ENCODE measurements at places on chromosomes 7 and 10.

DNA sequence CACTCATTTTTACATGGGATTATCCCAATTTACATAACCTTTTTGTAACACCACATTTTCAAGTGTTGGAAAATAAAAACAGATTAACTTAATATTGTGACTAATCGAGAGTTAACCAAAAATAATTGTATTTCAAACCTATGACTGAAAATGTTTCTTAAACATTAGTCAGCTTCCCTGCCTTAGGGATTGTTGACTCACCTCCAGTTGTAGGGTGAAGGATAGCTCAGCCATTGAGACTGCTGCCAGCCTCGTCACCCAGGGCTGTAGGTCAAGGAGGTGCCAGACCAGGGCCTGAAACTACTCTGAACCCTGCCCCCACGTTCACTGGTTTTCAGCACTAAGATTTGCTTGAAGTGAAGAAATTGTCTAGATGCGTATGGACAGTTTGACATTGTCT lies 351.2 kb downstream of the GFRA1 start:
- DNase-seq = no peak

DNA sequence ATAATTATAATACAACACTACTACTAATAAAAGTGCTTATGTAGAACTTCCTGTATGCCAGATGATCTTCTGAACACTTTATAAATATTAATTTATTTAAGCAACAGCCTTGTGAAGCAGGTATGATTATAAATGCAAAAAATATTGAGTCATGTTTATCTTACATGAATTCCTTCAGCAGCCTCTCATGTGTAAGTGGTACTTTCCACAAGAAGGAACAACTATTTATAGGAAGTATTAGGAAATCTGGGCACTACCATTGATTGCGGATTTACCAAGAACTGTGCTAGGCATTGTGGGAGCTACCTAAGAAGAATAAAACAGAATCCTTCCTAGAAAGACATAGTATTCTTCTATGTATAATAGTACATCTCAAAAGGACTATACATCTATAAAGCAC lies 10.7 kb upstream of the STEAP4 start:
- DNase-seq = no peak

- no peak for DNase-seq
These were observed 411.8 kb downstream of the ARL4A start for GRCh38 chr7:13099154-13099795.

DNA sequence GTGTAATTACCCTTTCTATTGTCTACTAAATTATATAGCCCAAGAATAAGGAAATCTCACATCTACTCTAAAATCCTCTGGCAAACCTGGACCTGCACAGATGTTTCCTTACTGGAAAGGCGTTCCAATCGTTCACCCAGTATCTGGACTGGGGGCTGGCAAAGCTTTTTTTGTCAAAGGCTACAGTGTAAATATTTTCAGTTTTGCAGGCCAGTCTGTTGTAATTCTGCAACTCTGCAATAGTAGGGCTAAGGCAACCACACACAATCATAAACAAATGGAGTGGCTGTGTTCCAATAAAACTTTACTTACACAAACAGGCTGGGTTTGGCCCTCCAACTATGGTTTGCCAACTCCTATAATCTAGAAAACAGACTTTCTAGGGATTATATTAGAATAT lies 56.2 kb downstream of the GLI3 start:
- no peak for DNase-seq

DNA sequence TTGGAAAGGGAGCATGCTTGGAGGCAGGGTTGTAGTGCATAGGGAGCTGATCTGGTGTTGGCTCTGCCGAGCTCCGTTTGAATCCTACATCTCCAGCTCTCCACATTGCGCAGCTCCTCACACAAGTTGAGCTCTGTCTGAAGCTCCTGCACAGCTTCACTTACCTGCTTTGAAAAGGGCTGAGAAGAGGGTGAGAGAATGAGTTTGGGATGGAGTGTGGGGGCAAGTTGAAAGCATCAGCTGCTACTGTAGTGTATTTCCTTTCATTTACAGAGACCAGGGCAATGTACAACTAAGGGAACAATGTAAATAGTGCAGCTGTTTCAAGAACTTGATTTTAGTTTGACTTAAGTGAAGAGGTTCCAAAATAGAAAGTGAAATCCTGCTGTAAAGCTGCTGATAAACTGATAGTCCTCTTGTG lies 88.5 kb downstream of the VTI1A start:
- no peak for DNase-seq

DNA sequence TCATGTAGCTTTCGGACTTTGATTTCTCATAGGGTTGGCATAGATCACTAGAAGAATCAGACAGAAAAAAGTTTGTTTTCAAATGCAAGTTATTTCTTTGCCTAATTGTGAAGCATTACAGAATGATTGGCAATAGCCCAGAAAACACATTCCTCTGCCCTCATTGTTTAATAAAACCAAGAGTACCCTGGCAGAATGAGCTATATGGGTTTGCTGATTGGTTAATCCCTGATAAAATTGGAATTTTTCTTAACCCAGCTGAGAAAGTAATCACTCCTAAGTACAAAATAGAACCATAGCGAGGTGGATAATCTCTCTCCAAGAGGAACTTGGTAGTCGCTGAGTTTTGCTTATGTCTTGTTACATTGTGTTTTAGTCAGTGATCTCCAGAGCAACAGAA lies 30.9 kb upstream of the CREB5 start:
- no peak for DNase-seq

DNA sequence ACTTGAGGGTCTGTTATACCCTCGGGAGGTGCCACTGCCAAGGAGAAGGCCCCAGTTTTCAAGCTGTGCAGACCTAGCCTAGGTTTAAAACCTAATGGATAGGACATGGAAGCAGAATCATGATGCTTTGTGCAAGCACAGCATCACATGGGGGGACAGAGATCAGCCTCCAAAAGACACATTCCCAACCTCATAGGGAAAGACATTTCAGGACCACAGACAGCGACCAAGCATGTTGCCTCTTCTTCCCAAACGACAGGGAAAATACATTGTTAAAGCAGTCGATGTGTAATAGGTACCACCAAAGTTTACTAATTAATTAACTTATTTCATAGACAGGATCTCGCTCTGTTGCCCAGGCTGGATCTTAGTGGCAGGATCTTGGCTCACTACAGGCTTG lies 573.9 kb downstream of the TCERG1L start:
- DNase-seq = peak; percentile 28

DNA sequence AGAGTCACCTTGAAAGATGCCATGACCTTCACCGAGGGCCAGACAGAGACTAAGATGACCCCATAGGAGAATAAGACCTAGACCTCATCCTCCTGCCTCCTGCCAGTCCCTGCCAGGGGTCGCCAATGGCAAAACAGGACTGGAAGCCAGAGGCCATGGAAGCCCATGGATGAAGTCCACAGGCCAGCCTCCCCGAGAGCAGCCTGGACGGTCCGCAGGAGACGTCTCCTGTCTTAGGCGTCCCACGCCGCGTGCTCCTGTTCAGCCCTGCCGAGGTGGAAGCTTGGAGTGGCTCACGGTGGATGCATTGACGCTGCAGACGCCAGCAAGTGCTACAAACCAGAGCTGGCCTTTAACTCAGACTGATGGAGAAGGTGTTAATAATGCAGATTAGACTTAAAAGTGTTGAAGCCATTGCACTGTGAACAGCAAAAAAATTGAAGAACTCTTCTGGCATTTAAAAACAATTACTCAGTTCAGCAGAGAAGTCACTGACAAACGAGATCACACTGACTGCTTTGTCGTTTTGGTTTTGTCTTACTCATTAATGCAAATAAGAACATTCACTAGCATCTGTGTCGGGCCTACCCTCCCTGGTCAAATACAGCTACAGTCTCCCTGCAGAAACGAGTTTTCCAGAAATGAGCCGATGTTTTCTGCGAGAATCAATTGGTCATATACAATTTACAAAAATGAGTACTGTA lies 38.1 kb upstream of the FAM20C start:
- no peak for DNase-seq

DNA sequence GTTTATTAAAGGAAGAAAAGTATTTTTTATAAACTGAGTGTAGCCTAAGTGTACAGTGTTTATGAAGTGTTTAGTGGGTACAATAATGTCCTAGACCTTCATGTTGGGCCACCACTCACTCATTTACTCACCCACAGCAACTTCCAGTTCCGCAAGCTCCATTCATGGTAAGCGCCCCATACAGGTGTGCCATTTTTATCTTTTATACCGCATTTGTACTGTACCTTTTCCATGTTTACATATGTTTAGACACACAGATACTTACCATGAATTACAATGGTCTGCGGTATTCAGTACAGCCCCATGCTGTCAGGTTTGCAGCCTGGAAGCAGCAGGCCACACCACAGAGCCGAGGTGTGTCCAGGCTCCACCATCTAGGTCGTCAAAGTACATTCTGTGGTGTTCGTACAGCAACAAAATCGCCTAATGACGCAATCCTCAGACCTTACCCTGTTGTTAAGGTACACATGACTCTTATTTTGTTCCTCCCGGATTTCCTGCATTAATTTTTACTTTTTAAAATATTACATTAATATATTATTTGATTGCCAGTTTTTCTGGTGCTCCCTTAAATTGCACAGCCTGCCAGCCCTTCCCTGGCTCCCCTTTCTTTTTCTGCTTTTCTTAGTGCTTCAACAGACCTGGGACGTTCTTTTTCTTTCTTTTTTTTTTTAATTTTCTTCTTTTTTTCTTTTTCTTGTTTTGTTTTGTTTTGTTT lies 881 bp upstream of the SSBP1 start:
- DNase-seq = no peak

DNA sequence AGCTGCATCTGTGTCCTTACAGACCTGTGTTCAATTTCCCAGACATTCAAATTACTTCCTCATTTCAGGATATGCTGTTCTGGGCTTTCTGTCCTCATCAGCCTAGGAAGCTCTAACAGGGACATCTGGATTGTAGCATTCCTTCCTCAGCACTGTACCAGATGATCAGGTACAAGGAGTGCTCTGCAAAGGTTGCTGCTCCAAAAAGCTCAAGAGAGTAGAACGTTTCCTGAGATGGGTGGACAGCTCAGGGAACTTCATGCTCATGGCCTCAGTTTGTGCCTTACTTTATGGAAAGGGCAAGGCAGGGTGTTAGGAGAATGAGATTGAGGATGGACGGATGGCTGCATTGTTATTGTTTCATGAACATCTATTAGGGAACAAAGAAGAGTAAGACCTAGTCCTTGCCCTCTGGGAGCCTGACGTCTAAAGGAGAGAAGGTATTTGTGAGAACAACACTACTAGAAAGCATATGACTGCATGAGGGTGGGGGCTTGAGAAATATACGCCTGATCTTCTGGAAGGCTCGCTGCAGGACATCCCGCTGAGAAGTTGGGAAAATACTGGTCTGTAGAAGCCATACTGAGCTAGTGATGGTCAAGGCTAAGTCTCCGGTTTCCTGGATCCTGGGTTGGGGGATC lies 10.5 kb upstream of the ZNF212 start:
- DNase-seq = no peak

DNA sequence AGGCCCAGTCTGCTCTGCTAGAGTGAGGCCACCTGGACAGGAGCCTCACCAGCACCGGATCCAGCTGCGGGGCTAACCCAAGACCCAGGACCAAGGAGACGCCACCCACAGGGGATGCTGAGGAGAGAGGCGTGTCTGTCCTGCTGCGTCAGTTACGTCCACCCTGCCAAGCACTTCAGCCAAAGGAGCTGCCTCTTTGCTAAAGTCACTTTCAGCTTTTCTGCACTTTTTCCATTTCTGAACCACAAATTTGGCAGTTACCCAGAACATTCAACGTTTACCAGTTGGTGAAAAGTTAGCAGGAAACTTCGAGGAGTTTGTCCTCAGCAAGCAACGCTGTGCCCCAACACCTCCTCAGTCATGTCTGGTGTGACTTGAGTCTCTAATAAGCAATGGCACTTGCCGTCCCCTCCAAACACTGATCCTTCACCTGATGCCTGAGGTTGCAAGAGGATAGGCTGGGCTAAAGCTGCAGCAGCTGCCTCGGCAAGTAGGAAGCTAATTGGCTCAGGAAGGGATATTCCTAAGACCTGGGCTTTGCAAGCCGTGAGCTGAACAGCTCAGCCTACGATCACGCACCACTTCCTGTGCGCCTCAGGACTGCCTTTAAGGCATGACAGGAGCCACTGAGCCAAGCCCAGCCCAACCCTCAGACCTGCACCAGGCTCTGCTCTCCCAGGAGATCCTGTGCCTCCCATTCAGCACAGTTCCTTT lies 40.1 kb downstream of the KCNH2 start:
- peak; percentile 74 for DNase-seq

DNA sequence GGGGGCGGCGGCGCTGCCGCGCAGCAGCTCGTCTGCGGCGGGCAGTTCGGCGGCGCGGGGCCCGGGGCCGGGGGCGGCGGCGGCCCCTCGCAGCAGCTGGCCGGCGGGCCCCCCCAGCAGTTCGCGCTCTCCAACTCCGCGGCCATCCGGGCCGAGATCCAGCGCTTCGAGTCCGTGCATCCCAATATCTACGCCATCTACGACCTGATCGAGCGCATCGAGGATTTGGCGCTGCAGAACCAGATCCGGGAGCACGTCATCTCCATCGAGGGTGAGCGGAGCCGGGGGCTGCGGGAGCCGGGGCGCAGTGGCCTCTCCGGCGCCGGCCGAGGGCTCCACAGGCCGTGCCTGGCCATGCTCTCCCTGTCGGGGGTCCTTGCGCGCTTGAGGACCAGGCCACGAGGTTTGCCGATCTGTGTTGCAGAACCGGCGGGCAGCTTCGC lies 548 bp downstream of the AGAP3 start:
- no peak for DNase-seq

DNA sequence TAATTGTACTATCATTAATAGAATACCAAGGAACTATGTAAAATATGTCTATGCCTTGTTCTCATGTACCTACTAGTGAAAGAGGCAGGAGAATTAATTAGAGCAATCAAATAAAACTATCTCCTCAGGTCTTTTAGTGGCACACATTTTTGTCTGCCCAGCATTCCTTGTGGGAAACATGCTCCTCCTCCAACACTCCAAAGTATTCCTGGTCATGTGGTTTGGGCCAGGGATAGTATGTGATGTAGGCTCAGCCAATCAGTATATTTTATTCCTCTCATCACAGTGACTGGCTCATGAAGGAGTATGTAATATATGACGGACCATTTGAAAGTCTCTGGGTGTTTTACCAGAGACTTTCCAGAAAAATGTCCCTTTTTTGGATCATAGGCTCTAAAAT lies 16.7 kb upstream of the SYPL1 start:
- DNase-seq = no peak

GRCh38 chr10:920450-920849 lies 11.1 kb downstream of the LARP4B start:
- DNase-seq = no peak

All from Jurkat, Clone E6-1 (cell line).